ENCODE measurements at places on chromosomes 1 and 21.

DNA sequence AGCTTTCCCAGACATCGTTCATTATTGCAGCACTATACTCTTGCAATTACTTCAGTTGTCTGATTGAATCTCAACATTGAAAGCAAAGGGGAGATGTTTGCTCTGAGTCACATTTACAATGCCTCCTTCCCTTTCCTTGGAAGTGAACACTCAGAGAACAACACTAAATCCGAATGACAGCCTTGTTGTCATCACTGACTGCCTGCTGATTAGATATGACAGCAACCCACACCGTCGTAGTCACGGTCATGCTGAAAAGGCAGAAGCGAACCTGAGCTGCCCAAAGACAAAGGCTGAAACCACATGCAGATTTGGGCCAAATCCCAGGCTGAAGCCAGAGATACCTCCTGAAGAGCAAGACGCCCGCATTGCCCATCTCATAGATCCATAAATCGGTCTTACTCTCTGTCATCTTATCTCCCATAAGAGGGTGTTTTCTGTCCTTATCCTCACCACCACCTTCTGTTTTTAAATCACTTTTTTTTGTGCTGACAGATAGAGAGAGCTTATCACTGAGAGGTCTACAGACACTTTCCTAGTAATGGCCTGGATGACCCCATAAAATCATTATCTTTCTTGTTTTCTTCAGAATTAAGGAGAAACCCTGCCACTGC is 47.5 kb downstream of the TMCO4 start:
- no peak for DNase-seq

DNA sequence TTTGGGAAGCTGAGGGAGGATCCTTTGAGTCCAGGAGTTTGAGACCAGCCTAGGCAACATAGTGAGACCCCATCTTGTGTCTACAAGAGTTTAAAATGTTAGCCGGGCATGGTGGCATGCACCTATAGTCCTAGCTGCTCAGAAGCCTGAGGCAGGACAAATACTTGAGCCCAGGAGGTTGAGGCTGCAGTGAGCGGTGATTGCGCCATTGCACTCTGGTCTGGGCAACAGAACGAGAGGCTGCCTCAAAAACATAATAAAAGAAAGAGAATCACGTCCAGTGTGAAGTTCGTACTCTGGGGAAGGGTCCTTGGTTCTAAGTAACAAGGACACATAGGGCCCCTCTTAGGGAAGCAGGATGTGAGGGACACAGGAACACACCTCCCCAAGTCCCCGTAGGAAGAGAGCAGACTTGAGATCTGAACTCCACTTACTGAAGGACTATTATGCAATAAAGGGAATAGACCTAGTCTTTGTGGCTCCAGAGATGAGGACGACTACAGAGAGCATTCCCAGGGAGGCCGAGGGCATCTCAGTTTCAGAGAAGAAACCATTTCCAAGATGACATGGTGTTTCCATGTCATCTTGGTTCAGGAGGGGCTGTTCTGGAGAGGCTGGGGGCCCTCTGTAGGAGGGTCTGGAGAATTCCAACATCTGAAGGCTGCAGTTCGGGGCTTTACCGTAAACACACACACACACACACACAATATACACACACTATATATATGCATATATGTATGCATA is 10.8 kb upstream of the ENO1 start:
- DNase-seq, result no peak

DNA sequence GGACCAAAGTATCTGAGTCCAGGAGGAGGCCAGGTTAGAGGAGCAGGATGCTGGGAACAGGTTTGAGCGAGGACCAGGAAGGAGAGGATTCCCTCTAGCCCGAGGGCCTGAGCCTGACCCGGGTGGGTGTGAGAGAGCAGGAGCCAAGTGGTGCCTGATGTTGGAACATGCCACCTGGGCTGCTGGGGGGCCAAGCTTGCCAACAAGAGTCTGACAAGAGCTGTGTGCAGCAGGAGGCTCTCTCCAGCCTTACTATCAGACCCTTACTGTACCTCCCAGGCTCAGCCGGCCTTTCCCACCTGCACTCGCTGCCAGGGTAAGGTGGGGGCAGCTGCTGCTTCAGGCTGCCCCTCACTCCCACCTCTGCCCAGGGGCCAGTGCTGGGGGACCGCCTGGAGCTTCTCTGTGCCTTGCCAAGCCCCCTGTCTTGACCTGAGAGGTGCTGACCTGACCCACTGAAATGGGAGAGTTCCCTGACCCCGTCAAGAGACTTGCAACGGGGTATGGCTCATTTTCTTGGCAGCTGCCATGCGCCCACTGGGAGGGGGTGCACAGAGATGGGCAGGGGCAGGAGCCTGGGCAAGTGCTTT is 159.6 kb upstream of the VAMP3 start:
- no peak for DNase-seq

GRCh38 chr1:75768016-75768415 is 18.0 kb upstream of the RABGGTB start:
- DNase-seq, result no peak

GRCh38 chr1:214678386-214678785 is 75.4 kb downstream of the CENPF start:
- no peak for DNase-seq

DNA sequence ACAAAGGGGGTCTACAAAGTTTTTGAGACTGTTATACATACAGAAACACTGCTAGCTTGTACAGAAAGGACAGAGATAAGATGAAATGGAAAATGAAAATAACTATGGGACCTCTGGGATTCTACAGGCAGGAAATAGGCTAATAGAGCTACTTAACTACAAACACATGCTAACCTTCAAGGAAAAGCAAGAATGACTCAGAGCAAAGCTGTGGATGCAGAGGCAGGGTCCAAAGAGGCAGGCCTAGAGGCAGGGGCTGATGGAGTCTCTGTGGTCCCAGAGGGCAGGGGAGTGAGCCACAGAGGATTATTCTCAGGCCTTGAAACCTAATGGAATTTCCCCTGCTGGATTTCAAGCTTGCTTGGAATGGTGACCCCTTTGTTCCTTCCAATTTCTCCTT is 18.7 kb upstream of the GOLT1A start:
- no peak for DNase-seq
